IPS-NIHi11 (cell line): ENCODE measurements at places on chromosomes 13 and 19.

DNA sequence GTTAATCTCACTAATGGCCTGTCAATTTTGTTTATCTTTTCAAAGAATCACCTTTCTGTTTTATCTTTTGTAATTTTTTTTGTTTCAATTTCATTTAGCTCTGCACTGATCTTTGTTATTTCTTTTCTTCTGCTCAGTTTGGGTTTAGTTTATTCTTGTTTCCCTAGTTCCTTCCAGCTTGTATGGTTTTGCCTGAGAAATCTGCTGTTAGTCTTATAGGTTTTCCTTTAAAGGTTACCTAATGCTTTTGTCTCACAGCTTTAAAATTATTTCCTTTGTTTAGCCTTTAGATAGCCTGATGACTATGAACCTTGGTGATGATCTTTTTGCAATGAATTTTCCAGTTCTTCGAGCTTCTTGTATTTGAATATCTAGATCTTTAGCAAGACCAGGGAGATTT is 1869.8 kb upstream of the PCDH20 start:
- no peak for DNase-seq

- DNase-seq = no peak
Measured at GRCh38 chr13:111423168-111423785, 102.8 kb downstream of the TEX29 start.

- DNase-seq = no peak
Measured at GRCh38 chr19:1459479-1459878, 9.6 kb downstream of the APC2 start.

- peak; percentile 75 for DNase-seq
Measured at GRCh38 chr19:49347835-49348234, 12.6 kb downstream of the CD37 start.

GRCh38 chr19:47633996-47634395 is 25.1 kb downstream of the BICRA start:
- DNase-seq = no peak

DNA sequence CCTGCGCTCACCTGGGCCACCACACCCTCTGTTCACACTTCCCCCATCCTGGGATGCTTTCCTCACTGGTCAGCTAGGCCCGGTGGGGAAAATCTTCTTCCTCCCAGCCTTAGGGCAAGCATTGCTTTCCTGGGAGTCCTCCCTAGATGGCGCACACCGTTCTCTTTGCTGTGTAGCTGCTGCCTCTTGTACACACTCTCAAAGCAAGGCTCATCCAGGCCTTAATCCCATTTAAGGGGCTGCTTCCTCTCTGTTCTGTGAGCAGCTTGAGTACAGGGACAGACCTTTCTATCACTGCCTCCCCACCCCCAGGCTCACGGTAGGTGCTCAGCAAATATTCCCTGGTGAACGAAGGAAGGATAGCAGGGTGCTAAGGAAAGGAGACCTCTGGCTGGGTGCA is 11.1 kb downstream of the SLC7A10 start:
- DNase-seq = peak; percentile 77

GRCh38 chr13:24233351-24233901 is 72.9 kb downstream of the SPATA13 start:
- no peak for DNase-seq

- DNase-seq = no peak
Measured at GRCh38 chr13:60078226-60078625, 85.5 kb downstream of the DIAPH3 start.

- DNase-seq = no peak
Measured at GRCh38 chr19:2235381-2236063, 607 bp downstream of the PLEKHJ1 start.

DNA sequence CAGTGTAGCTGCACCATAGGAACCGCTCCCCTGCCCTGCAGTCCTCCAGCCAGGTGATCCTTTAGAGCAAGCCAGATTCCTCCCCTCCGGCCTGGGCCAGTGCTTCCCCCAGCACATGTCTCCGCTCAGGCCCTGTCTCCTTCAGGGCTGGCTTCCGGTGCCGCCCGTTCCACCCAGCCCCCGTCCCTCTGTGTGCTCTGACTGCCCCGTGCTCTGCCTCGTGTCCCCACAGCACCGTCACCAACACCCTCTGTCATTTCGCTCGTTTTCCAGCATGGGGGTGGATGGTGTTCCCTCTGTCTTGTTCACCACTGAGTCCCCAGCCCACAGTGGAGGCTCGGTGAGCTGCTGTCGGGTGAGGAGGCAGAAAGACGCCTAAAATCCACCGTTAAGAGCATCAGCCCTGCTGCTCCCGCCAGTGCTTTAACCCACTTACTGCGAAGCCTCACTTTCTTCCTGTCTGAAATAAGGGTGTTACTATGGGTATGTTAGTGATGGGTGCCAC is 54.5 kb downstream of the TSSK6 start:
- DNase-seq = peak; percentile 46

- DNase-seq = no peak
Measured at GRCh38 chr19:8904597-8904996, 72.4 kb downstream of the MBD3L1 start.

- no peak for DNase-seq
Measured at GRCh38 chr19:51903192-51903591, 1.6 kb downstream of the ZNF649 start.

- peak; percentile 85 for DNase-seq
Measured at GRCh38 chr19:29771708-29772414, 39.9 kb upstream of the CCNE1 start.

DNA sequence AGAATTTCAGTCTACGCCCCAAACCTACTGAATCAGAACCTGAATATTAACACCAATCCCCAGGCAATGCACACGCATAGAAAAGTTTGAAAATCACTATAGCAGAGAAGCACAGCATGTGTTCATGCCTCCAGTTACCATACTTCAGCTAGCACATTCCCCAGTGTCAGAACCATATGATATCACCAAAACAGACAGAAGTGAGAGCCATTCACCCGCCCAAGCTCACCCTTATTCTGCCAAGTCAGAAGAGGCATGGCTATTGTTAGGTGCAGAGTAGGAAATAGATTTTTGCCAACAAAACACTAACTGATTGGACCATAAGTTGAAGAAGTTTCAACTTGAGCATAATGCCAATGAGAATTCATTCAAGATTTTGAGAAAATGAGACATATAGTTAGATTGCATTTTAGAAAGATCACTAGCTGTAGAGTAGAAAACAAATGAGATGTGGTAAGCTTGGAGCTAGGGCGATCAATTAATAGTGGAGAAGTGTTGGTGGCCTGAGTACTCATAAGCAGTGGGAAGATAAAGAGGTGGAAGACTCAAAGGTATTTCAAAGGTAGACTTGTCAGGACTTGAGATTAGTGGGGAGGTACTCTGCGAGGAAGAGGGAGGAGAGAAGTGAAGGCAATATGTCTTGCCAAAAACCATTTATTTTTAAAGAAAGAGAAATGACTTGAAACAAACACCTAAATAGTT is 492.4 kb downstream of the SUCLA2 start:
- DNase-seq = no peak

DNA sequence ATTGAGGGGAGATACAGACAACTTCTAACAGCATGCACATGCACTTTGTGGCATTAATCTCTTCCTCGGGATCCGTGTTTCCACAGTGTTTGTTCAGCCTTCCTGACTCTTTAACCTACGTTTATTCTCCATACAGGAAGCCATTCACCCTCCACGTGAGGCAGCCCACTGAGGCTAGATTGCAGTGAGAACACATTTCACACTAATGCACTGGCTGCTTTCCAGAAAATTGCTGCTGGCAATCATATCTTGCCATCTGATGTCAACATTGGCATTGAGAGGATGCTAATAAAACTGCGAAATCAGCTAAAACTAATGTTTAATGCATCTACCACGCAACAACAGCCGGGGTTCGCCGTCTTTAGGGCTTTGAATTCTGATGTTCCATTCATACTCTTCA is 30.0 kb downstream of the DCLK1 start:
- no peak for DNase-seq

- DNase-seq = no peak
Measured at GRCh38 chr19:43667126-43667875, 2.7 kb downstream of the PLAUR start.

DNA sequence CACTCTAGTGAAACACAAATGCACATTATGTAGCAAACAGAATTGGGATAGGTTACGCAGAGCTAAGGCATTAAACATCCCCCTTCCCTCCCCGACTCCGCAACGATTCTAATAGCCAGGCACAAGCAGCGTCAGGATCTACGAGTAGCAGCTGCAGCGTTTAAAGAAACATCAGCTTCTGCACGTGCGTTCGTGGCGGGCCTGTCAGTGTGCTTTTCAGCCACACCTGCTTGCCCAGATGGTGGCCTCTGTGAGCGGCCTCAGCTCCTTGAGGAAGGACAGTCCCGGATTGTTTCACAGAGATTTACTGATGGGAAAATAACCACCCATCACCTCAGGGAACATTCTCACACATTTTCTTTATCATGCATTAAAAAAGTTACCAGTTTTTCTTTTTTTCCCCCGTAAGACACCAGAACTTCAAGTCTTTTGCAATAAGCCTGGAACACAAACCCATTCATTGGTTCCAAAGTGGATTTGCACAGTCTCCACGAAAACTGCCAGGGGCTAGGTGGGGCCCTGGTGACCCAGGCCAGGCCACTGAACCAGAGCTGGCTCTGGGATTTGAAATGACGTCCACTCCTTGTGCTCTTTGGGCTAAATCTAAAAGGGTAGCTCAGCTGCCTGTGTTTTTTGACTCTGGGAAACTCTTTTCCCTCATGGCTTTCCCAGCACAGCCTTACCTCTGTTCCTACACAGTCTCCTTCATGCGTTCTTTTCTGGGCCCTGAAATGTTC is 325.5 kb downstream of the KCNRG start:
- no peak for DNase-seq

GRCh38 chr19:18063463-18063862 is 23.3 kb downstream of the IL12RB1 start:
- DNase-seq = no peak

GRCh38 chr13:59770451-59770850 is 393.3 kb downstream of the DIAPH3 start:
- no peak for DNase-seq

- no peak for DNase-seq
Measured at GRCh38 chr19:55913643-55914268, 18.4 kb downstream of the NLRP13 start.

GRCh38 chr19:31485472-31485871 is 136.2 kb upstream of the TSHZ3 start:
- DNase-seq = no peak

DNA sequence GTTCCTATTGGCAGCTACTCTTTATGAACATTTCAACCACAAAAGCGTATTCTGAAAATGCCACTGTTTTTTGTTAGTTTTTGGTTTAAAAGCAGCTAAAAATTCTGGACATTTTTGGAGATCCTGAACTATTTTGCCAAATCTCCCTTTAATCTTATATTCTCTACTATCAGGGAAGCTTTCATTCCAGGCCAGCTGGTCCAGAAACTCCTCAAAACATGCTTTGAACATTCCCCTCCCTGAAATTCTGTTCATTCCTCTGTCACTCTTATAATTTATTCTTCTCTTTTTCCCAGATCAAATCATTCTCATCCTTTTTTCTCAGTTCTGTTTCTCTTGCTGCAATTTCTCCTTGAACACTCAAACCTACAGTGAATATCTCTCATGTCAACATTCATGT is 790.9 kb upstream of the ARGLU1 start:
- DNase-seq = no peak

DNA sequence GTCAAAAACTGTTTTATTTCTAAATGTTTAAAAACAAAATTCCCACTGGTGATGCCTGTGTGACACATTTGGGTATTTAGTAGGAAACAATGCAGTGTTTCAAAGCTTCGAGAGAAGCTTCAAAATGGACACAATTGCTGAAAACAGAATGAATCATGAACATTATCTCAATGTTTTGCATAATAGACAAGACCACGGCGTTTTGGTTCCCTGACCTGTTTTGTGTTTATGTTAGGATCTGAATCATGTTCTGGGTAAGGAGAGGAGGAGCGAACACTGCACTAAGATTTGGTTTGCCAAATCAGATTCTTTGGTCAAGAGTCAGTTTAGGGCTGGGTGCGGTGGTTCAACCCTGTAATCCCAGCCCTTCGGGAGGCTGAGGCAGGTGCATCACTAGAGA is 42.2 kb downstream of the IFT88 start:
- no peak for DNase-seq

- no peak for DNase-seq
Measured at GRCh38 chr13:70384156-70384555, 275.9 kb upstream of the KLHL1 start.
